Naive thymus-derived CD8-positive, alpha-beta T cell (primary cell): ENCODE measurements at places on chromosomes 5 and 9. TPM values are rescaled to one million over a fixed set of nuclear protein-coding genes. Genes with fewer than 3 reads are reported as not detected.

PCDHAC1 gene
- not detected for total RNA-seq

TRIM7 gene
- total RNA-seq: 4.2 TPM

APBA1 gene
- total RNA-seq: 1.2 TPM

FST gene
- total RNA-seq: 0.36 TPM

WWC1 gene
- 0.62 TPM for total RNA-seq

TOPORS gene
- 21.9 TPM for total RNA-seq

RLN2 gene
- 3.7 TPM for total RNA-seq

MRPS27 gene
- 48.5 TPM for total RNA-seq

PHF24 gene
- not detected for total RNA-seq

ADAMTS13 gene
- total RNA-seq: 3.8 TPM

PGM5 gene
- not detected for total RNA-seq

TNC gene
- not detected for total RNA-seq

TLR4 gene
- 0.52 TPM for total RNA-seq

DNA sequence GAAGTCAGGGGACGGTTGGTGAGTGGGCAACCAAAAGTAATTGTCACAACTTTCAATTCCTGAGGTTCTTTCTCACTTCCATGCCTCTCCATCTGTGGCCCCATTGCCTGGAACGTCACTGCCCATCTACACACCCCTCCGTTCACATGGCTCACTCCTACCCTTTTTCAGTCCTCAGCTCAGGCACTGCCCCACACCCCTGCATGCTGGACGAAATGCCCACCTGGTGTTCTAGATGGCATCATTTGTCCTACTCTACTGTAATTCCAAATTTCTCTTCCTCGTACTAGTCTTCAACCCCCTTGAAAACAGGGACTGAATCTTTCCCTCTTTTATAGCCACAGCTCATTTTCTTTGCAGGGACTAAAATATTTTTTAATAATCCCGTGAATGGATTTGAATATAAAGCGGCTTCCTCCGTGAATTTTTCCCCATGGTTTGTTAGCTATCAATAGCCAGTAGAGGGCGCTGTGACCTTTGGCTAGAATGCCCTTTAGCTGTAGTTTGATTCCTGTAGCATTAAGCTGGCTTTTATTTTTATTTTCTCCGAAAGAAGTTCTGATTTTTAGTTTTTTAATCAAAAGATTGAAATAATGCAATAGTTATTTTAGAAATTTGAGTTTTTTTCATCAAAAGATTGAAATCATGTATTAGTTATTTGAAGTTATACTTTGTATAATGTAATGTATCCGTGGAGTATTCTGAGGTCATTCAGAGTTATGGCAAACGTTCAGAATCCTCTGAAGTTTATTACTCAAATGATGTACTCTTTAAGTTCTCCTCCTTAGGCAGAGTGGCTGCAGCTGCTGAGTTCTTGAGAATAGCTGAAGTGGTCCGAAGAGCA lies 232.1 kb downstream of the SH3GL2 start:
- no peak for DNase-seq

GRCh38 chr5:40041452-40041851 lies 616.7 kb upstream of the DAB2 start:
- DNase-seq: no peak

GRCh38 chr5:143506836-143507552 lies 103.5 kb upstream of the NR3C1 start:
- no peak for DNase-seq

DNA sequence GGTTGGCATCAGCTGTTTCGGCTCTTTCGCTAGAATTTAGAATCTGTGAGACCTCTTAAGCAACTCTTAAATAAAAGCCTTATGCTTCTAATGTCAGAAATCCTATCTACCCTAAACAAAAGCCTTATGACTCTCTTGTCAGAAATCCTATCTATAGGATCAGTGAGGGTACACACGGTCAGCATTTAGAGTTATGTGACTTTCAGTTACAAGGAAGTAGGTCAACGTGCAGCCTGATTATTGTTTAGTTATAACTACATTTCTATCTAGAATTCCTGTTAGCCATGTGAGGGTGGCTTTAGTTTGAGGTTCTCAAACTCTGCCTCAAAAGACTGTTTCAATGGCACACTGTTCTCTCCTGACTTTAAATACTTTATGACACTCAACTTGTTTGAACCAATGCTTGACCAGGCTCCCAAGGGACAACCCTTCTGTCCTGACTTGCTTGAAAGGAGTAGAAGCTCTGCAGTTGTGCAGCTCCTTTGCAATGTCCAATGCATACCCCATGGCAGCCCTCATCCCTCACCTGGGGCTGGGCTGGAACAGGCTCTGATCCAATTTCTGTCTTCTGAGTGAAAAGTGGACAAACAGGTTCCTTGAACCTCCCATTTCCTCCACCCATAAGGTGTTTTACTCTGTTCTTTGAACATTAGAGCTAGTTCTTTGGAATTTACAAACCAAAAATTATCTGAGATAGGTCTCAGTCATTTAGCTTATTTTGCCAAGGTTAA lies 251.6 kb upstream of the PIK3R1 start:
- DNase-seq: no peak

- DNase-seq: no peak
Measured at GRCh38 chr5:181149355-181149754, 2.0 kb downstream of the OR2V2 start.

- DNase-seq: no peak
Measured at GRCh38 chr5:56800186-56800585, 15.2 kb upstream of the MAP3K1 start.

DNA sequence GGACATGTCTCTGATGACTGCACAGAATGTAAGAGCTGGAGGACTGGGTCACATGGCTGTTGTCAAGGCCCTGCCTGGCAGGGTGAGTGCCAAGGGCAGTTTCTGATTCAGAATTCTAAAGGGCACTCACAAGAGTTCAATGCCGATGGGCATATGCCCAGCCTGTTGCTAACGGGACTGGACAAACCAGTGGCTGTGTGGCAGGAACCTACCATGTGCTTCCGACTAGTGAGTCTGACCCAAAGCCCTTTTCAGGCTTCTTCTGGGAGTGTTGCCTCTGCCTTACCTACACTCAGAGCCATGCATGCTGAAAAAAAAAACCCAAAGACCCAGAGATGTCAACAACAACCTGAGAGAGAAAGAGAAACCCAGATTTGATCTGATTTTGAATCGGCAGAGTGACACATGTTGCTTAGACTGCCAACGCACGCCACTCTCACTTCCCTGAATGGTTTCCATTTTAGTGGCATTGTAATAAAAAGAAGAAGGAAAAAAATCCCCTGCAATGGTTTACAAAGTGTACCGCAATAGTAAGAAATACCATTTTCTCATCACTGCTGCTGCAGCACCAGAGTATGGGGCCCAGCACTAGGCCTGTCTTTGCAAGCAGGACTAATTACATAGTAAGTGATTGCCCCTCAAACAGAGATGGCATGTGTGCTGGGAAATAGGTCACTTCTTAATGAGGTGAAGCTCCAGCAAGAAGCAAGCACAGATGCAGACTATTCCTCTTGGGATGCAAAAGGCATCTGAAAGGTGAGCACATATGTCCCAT lies 194.3 kb downstream of the PALM2AKAP2 start:
- no peak for DNase-seq

DNA sequence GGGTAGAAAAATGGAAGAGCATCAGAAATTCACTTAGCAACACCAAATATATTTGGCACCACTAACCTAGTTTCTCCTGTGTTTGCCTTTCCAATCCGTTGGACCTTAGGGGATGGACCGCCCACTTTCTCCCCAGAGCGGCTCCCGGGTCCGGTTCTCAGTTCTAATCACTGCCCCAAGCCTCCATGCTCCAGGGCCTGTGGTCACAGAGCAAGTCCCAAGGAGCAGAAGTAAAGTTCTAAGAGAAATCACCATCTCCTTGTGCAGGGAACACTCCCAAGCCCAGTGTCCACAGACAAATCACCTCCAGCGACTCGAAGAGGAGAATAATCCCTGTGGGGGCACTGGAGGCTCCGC lies 728 bp upstream of the SLC1A1 start:
- peak; percentile 4 for DNase-seq

DNA sequence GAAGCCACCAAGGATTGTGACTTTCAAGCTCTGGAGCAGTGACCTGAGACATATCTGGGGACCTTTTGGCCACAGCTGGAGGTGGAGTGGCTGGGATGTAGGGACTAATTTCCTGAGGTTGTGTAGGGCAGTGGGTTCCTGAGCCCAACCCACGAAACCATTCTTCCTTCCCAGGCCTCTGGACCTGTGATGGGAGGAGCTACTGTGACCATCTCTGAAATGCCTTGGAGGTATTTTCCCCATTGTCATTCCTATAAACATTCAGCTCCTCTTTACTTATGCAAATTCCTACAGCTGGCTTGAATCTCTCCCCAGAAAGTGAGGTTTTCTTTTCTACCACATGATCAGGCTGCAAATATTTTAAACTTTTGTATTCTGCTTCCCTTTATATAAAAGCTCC lies 172.6 kb downstream of the TUSC1 start:
- no peak for DNase-seq

DNA sequence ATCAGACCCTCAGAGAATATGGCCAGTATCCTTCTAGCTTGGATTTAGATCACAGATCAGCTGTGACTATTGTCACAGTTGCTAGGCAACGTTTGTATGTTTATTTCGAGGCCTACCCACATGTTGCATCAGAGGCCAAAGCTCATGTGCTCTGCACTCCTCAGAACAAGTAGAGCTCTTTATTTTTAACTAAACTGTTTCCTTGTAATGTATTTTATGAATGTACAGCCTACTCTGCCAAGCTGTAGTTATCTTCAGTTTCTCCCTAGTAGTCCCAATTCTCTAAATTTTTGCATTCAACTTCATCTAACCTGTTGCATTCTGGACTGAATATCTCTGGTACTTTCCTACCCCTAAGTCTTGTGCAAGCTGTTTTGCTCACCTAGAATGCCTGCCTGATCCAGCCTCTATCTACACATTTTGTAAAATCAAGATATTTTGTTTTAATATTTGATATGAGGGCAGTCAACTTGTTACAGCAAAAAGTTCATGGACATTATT lies 52.8 kb downstream of the CAST start:
- peak; percentile 65 for DNase-seq

GRCh38 chr9:93599571-93600403 lies 23.4 kb downstream of the PHF2 start:
- DNase-seq: no peak

- DNase-seq: no peak
Measured at GRCh38 chr5:127006744-127007143, 23.6 kb downstream of the MARCHF3 start.

- DNase-seq: no peak
Measured at GRCh38 chr5:83889971-83890745, 169.5 kb upstream of the HAPLN1 start.

- no peak for DNase-seq
Measured at GRCh38 chr9:133527444-133527920, 2.7 kb upstream of the MYMK start.

DNA sequence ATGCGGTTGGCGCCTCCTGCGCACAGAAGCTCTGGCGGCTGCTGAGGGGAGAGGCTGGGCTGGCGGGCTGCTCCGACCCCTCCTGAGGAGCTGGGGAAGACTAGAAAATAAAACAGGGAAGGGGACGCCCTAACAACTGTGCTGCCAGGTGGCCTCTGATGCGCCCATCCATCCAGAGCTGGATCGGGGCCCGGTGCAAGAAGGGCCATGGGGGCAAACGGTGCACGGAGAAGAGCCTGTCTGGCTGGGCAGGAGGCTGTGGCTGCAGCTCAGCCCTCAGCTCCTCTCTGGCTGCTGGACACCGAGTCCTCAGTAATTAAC lies 21.0 kb upstream of the MRNIP start:
- no peak for DNase-seq

- DNase-seq: peak; percentile 16
Measured at GRCh38 chr5:353612-354580, 32.4 kb downstream of the AHRR start.

DNA sequence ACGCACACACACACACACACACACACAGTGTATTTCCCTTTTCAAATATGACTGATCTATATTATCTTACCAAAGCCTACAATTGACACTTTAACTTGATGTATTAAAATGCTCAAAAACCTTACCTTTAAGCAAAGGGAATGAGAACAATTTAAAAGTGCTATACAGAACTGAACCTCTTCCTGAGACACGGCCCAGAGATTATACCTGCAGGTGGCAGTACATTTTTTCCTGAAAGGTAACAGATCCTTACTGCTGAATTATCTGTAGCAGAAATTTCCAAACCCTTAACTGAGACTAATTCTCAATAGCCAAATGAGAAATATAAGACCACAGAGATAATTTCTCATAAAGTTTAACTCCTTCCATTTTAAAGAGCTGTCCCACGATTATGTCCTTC lies 91.1 kb downstream of the MYO10 start:
- no peak for DNase-seq

- no peak for DNase-seq
Measured at GRCh38 chr5:173472164-173472563, 143.9 kb upstream of the STC2 start.

GRCh38 chr5:115599502-115599901 lies 2.8 kb downstream of the TICAM2 start:
- no peak for DNase-seq

DNA sequence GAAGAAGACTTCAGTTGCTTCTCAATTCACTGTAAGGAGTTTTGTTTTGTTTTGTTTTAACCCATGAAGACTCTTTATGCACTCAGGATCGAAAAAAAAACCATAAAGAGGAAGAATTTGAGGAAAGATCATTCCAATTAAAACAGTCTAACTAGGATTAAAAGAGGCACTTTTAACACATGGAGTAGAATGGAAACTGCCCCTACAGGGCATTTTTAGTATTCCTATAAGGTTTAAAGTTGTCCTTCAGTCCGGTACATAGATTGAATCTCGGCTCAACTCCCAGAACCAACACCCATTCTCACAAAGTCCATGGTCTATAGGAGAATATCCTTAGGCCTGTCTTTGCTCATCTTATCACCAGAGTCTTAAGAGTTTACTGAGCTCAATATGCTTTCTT lies 469.6 kb downstream of the DTWD2 start:
- DNase-seq: no peak

- DNase-seq: no peak
Measured at GRCh38 chr5:1299511-1299850, 4.6 kb upstream of the TERT start.

DNA sequence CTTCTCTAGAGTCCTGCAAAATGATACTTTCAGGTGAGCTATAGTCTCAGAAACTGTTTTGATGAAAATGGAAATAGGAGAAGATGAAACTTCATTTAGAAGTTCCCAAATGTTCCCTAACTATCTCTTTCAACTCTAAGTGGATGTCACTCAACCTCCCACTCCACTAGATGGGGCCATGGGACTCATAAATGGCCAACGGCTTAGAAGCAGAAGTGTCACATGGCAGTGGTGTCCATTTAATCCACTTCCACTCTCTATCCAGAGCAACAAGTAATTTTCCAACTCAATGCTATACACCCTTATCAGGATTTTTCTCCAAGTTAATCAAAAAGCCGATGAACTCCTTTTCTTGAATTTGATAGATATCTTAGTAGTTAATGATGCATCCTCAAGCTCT lies 295.7 kb downstream of the EDIL3 start:
- no peak for DNase-seq

GRCh38 chr5:13910637-13911288 lies 33.7 kb downstream of the DNAH5 start:
- no peak for DNase-seq

GRCh38 chr9:19516348-19516747 lies 107.5 kb downstream of the ACER2 start:
- DNase-seq: no peak

- no peak for DNase-seq
Measured at GRCh38 chr5:141094481-141095262, at the start of gene PCDHB2. TSS of gene PCDHB2 (plus strand) at chr5:141094615. CDS start at chr5:141094791, 176 bp downstream.

GRCh38 chr5:122054266-122054665 lies 23.8 kb downstream of the LOX start:
- no peak for DNase-seq
